GM23248 (cell line): ENCODE measurements at places on chromosomes 2 and 18. TPM values are rescaled to one million over a fixed set of nuclear protein-coding genes. Genes with fewer than 3 reads are reported as not detected.

- H3K4me1 ChIP-seq = peaks cover 19% of the 10 kb centered on the region
- H3K36me3 ChIP-seq = no peaks in the 10 kb centered on the region
- no peak for DNase-seq
- H3K27ac ChIP-seq = no peak overlapping the region
- no peak overlapping the region for H3K4me3 ChIP-seq
These were observed 149.0 kb upstream of the GLI2 start for GRCh38 chr2:120586507-120587278.

GRCh38 chr2:49175831-49176230, 21.5 kb upstream of the FSHR start:
- no peak for DNase-seq
- no peaks in the 10 kb centered on the region for H3K27me3 ChIP-seq
- no peaks in the 10 kb centered on the region for H3K36me3 ChIP-seq
- H3K27ac ChIP-seq = no peak overlapping the region
- no peaks in the 10 kb centered on the region for H3K4me1 ChIP-seq

DNA sequence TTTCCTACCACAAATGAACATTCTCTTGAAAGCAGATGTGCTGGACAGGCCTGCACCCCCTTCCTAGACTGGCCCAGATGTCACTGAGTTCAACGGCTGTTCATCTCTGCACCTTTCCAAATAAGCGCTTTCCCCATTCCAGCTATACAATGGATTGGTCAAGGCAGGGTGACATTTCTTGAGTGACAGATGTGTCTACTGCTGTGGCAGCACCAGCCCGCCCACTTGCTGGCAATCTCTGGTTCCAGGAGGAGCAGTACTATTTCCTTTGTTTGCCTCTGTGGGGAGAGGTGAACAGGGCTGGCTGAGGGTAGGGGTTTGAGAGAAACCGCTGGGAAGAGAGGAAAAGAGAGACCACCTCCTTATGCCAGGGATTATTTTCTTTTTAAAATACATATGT, 269.5 kb upstream of the POU3F3 start:
- no peaks in the 10 kb centered on the region for H3K4me1 ChIP-seq
- no peak for DNase-seq
- H3K27me3 ChIP-seq = no peaks in the 10 kb centered on the region
- no peaks in the 10 kb centered on the region for H3K36me3 ChIP-seq

The ST3GAL5 gene
- total RNA-seq = 21.0 and 27.2 TPM in 2 replicates

The AQP12B gene
- not detected in 2 replicates for total RNA-seq
